ENCODE measurements at places on chromosomes 13 and 19.

GRCh38 chr19:52722062-52723003, 12.5 kb downstream of the ZNF611 start:
- no peak for DNase-seq

DNA sequence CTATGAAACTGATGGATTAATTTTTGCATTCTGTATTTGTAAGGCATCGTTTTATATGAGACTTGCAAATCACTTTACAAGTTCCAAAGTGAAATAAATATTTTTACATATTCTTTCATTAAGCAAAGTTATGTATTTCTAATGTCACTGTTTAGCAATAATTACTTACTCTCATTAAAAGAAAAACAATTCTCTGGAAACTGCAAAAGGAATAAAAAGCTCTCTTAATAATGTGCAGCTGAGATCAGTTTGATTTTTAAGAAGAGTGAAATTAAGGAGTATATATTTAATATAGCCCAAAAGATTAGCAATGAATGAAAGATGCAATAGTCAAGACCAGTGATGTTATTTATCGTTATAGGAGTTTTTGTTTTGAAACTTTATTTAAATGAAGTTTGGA, 155.2 kb downstream of the GPC5 start:
- no peak for DNase-seq

GRCh38 chr13:91045351-91046034, 302.0 kb upstream of the MIR17HG start:
- DNase-seq = no peak

DNA sequence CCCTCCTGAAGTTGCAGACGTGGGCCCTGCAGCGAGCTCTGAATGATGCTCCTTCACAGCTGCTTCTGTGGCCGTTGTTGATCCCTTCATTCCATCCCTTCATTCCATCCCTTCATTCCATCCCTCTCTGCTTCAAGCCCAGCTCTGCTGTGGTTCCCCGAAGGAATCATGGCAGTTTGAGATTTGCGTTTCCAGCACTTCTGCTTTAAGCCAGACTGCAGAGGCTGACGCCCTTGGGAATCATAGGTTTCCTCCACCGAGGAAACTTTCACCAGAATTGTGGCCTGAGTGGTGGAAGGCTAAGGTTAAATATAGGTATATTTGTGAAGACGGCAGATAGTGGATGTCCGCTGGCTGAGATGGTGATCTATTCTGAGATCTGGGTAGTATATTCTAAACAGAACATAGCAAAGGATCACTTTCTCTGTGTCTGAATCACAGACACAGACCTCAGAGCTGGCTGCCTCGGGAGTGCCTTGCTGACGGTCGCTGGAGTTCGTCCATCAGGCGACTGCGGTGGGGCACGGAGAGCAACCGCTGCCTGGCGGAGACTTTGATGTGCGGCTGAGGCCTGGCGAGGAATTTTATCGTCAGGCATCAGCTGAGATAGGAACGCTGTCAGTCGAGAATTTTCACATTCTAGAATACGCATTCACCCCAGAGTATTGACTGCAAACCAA, 42.8 kb upstream of the DCUN1D2 start:
- DNase-seq = no peak

GRCh38 chr19:11496391-11497163, 9.1 kb downstream of the ZNF653 start:
- DNase-seq = peak; percentile 64

GRCh38 chr13:47415048-47415447, 518.2 kb upstream of the HTR2A start:
- no peak for DNase-seq

- no peak for DNase-seq
Measured at GRCh38 chr13:109743706-109744453, 42.5 kb downstream of the IRS2 start.

DNA sequence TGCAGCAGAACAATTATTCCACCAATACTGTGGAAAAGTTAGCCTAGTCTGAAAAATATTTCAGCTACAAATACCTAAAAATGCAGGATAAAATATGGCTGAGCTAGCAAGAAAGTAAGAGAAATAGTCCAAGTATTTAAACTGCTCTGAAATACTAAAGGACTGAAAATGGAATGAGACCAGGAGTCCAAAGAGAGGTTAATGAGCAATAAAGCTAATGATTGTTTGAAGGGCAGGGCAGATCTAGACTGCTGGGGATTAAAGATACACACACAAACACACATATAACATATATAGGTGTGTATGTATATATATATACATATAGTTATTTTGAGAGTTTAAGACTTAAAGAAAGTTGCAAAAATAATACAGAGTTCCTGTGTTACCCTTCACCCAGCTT, 2.6 kb upstream of the CDADC1 start:
- no peak for DNase-seq

DNA sequence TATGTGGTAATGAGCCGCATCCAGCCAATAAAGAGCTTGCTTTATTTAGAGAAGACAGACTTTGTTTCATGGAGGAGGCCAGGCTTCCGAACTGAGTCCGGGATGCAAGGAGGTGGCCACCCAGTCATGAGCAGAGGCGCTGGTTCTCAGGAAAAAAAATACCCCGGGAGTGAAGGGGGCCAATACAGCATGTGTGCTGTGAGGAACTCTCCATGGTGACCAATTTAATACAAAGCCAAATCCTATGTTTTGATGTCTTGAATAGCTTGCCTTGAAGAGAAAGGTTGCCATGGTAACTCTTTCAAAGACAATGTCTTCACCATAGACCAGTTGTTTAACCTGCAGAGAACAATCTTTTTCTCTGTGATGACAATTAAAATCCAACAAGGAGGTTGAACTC, 43.4 kb upstream of the PDCD5 start:
- DNase-seq = no peak

DNA sequence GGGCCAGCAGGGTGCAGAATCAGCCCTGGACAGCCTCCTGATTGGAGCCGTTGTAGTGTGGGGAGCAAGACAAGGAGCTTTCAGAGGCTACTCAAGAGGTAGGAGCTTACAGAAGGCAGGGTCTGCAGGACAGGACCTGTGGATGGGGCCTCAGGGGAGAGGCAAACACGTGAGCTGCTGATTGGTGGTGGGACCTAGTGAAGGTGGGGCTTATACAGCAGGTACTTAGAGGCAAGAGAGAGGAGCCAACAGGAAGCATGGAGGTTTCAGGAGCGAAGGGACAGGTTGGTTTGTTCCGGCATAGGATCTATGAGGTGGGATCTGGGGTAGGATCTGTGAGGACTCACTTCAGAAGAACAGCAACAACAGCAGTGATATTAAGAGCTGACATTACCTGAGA, 32.4 kb downstream of the ZSWIM4 start:
- DNase-seq = no peak

GRCh38 chr19:8702350-8702749, 3.8 kb upstream of the ACTL9 start:
- DNase-seq = no peak

- DNase-seq = peak; percentile 96
Measured at GRCh38 chr19:55062735-55063491, at the start of gene RDH13. RDH13 (minus strand) TSS chr19:55063148; CDS start chr19:55063032, 116 bp downstream.

DNA sequence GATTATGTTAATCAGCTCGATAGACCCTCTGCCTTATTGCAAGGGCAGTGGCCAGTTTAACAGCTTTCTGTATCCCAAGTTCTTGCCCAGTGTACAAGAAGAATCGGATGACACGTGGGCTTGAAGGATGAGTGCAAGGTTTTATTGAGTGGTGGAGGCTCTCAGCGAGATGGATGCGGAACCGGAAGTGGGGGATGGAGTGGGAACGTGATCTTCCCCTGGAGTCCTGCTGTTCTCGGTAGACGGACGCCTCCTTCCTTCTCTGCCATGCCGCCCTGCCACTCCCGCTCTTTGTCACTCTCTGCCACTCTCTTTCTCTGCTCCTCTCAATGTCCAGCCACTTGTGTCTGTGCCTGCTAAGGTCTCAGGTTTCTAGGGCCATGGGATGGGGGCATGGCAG, 21.0 kb downstream of the RFXAP start:
- no peak for DNase-seq

- DNase-seq = no peak
Measured at GRCh38 chr13:54750521-54750920, 1721.9 kb downstream of the OLFM4 start.

- DNase-seq = peak; percentile 68
Measured at GRCh38 chr19:30799865-30800755, 427.9 kb downstream of the ZNF536 start.

GRCh38 chr13:105007166-105007808, 1528.2 kb downstream of the EFNB2 start:
- DNase-seq = no peak

DNA sequence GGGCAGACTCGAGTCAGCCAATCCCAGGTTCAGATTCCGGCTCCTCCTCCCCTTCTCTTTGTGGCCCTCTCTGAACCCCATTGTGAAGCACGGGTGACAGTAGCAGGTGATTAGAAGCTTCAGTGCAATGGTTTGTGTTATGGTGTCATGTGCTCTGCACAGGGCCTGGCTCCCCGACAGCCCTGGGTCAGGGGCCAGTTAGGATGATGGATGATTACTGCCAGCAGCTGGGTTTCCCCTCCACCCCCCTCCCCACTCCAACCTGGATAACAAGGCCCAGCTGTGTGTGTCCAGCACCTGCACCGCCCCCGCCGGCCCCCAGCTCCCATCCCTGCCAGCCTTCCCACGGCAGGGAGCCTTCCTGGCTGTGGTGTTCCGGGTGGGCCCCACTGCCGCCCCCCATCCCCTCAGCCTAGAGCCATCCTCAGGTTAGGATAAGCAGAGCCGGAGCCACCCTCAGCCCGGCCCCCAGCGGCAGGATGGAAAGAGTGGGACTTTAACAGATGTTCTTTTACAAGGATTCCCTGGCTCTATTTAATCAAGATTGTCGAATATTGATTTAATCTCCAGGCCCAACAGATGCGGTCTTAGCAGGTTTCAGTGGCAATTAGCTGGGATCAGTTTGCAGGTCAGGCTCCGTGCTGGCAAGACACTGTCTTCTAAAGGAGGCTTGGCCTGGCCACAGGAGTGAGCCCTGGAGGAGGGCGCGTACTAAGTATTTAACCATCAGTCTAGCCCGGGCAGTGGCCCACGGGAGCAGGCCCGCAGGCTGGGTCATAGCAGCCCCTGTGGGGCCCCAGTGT, 156.2 kb downstream of the SIPA1L3 start:
- no peak for DNase-seq

GRCh38 chr13:29022410-29022809, 202.3 kb downstream of the MTUS2 start:
- DNase-seq = no peak

DNA sequence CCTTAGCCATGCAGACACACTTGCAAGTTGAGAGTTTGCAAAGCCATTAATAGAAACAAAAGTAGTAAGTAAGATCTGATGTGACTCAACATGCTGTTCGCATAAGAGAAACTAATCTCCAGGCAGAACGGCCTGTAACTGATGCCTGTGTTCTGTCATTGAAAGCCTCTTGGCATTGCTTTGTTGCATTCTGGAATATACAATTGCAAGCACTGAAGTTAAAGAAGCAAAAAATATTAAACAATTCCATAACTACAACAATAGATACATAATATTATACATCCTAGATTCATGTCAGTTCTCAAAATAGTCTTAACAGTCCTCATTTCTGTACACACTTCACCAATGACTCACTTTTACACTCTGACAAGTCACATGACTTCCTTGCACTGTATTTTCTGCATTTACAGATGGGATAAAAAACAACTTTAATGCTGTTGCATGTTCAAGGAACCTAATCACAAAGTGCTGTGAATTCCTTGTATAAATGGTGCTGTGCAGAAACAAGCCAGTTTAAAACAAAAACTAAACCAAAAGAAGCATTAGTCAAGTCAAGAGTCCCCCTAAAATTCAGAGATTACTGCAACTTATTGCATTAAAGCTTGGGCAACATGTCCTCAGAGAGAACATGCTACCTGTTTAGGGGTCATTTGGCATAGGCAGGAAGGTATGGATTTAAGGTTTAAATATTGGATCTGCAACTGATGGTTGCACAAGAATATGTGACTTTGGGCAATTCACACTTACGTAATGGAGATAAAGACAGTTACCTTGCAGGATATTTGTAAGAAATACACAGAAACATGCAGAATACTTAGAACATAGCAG, 79.5 kb upstream of the SERP2 start:
- no peak for DNase-seq

- DNase-seq = no peak
Measured at GRCh38 chr19:10408511-10409283, 5.4 kb upstream of the CDC37 start.

GRCh38 chr19:50972795-50973376, 3.5 kb upstream of the KLK6 start:
- DNase-seq = no peak

- no peak for DNase-seq
Measured at GRCh38 chr13:97279913-97280312, 57.8 kb downstream of the MBNL2 start.

DNA sequence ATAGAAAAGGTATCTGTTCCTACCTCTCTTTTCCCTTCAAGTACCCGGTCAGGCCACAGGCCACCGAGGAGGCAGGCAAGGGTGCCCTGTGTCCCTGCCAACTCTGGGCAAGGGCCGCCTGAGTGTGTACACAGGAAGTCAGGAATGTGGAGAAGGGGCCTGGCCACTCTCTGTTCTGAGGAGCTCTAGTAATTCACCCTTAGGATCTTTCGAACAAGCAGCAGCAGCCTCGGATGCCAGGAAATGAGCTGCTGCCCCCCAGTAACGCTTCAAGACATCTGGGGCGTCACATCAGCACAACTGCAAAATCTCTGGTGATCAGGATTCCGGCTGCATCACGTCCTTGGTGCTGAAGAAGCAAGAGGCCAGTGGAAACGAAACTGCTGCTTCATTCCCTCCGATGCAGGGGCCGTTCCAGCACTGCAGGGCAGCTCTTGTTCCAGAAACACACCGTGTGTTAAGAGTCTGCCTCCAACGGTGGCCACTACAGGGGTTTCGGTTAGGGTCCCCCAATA, 2.0 kb downstream of the RAB20 start:
- DNase-seq = no peak

DNA sequence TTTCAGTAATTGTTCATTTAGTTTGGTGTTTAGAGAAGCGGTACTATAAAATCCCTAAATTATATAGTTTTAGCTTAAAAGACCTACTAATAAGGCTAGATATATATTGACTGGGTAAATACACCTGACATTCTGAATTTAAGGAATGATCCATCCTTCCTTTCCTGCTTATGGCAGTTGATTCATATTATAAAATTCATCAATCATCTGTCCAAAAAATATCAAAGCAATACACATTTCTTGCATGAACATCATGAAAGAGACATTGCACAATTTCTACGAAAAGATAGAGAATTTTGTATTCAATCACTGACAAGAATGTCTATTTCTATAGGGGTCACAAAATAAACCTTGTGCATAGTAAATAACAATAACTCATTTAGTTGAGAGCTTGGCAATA, 514.9 kb downstream of the SLITRK6 start:
- no peak for DNase-seq
